Lung (tissue), 17 donors: ENCODE measurements at places on chromosomes 7 and 10. TPM values are rescaled to one million over a fixed set of nuclear protein-coding genes. Genes with fewer than 3 reads are reported as not detected.

DNA sequence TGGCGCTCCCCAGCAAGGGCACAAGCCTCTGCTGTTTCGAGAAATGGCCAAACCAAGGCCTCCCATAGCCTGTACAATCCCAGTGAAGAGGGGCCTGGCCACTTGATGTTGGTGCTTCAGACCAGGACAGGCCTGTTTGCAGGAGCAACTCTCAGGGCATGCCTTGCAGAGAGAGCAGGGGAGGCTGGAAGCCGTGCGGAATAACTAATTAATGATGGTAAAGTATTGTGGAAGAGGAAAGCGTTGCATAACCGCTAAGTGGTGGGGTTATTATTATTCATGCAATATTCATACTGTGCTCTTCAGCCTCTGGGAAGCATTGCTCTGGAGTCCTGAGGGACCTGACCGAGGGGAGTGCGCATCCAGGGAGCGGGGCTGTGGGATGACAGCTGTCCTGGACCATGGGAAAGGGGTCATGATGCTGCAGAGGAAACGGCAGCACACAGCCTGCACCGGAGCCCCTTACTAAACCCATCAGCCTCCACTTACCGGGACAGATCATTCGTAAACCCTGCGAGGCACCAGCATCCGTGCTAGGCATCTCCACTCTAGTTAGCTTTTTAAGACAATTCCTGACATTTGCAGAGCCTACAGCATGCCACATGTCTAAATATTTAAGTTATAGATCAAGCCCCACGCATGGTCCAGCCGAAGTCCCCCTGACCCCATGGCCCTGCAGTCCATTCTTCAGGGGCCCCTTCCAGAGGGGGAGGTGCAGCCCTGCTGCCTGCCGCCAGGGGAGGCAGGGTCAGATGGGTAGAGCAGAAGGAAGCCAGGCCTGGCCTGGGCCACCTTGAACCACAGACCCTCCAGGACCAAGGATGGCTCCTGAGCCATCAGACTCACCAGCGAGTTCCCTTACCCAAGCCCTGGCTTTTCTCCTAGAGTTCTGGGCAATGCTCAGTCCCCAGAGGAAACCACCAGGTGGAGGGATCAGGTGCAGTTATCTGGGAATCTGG lies 11.6 kb downstream of the TMEM273 start:
- no peak for DNase-seq

GRCh38 chr7:86339051-86339450 lies 304.7 kb upstream of the GRM3 start:
- DNase-seq: no peak

GRCh38 chr10:5873515-5873995 lies 16.1 kb downstream of the ANKRD16 start:
- DNase-seq: peak; percentile 83

- no peak for DNase-seq
Measured at GRCh38 chr10:25895856-25896255, 38.2 kb upstream of the MYO3A start.

The CALML5 gene
- total RNA-seq: not detected

The RNF148 gene
- total RNA-seq: 10.2 TPM
